ENCODE measurements at places on chromosomes 2 and 18.

DNA sequence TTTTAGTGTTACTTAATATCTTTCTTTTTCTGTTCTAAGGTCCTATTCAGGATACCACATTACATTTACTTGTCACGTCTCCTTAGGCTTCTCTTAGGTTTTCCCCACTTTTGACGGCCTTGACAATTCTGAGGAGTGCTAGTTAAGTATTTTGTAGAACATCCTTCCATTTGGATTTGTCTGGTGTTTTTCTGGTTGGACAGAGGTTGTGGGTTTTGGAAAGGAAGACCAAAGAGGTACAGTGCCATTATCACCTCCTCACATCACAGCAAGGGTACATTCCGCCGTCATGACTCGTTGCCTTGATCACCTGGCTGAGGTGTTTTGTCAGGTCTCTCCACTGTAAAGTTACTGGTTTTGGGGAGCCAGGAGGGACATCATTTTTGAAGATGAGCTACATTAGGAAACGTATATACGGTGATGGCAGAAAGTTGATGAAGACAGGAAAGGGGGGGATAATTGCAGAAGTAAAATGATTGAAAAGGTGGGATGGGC is 88.4 kb upstream of the TMEM247 start:
- no peak for DNase-seq

GRCh38 chr18:13576598-13576997 is 149.8 kb downstream of the FAM210A start:
- DNase-seq, result no peak

- no peak for DNase-seq
Measured at GRCh38 chr2:116585669-116586327, 1228.7 kb upstream of the DDX18 start.

DNA sequence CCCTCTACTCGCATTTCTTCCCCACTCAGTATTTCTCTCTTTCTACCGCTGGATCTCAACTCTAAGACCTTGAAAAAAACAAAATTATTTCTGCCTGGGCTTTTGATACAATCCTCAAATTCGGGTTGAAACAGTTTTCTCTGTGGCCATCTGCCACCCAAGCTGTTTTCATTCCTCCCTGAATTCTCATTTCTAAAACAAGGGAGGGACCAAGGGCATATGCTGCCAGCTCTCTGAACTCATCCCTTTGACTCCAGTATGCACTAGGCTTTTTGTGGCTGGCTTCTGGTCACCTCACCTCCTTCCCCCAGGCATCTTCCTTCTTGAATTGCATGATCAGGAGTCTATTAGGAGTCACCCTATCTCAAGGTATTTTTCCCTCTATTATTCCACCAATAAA is 49.5 kb downstream of the CCDC148 start:
- no peak for DNase-seq

- DNase-seq, result no peak
Measured at GRCh38 chr18:12552879-12553242, 105.0 kb downstream of the SPIRE1 start.

DNA sequence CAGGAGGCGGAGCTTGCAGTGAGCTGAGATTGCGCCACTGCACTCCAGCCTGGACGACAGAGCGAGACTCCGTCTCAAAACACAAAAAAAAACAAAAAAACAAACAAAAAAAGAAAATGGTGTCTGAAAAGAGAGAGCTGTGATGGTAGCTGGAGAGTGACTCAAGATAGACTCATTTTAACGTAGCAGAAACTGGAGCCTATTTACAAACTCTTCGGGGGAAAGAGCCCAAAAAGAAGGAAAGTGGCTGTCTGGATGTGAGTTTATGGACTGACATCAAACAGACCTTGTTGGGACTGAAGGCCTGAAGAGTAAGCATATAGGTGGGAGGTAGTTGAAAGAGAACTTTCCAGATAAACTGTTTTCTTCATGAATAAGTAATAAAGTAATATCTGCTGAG is 51.8 kb downstream of the LIMS1 start:
- DNase-seq, result no peak

DNA sequence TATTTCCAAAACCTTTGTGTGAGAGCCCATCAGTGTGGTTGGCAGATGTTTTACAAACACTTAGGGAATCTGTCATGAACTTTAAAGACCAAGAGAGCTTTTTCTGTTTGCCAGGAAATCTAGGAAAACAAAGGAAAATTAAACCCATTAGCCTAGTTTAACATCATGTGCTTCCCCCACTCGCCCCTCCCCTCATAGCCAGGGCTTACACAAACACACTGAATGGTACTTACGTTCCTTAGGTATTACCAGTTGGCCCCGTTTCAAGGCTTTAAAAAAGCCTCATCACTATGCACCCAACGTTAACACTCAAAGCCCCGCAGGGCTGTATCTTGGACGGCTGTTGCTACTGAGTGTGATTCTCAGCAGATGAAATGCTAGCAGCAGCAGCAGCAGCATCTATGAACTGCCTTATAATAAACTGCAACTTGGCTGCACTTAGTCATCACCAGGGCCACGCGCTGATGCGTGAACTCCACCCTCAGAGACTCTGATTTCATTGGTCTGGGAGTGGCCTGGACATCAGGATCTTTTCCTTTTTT is 20.1 kb upstream of the TTC39C start:
- DNase-seq, result no peak

- DNase-seq, result no peak
Measured at GRCh38 chr18:23085066-23085465, 50.2 kb upstream of the CABLES1 start.

DNA sequence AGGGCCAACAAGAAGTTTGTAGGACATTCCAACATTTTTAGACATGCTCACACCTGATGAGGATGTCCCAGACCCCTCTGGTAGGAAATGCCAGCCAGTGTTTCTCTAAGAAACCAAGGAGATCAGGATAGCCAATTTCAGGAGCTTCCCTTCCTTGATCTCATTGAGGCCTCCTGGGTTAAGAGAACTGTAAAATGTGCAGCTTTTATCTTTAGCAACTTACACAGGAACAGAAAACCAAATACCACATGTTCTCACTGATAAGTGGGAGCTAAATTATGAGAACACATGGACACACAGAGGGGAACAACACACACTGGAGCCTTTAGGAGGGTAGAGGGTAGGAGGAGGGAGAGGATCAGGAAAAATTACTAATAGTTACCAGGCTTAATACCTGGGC is 99.6 kb upstream of the MAP2 start:
- DNase-seq, result no peak

- DNase-seq, result no peak
Measured at GRCh38 chr2:206064077-206064476, 21.9 kb downstream of the INO80D start.
